ENCODE measurements at places on chromosomes 5 and 9. TPM values are rescaled to one million over a fixed set of nuclear protein-coding genes. Genes with fewer than 3 reads are reported as not detected.

The HAND1 gene
- under 0.01 TPM for total RNA-seq

DNA sequence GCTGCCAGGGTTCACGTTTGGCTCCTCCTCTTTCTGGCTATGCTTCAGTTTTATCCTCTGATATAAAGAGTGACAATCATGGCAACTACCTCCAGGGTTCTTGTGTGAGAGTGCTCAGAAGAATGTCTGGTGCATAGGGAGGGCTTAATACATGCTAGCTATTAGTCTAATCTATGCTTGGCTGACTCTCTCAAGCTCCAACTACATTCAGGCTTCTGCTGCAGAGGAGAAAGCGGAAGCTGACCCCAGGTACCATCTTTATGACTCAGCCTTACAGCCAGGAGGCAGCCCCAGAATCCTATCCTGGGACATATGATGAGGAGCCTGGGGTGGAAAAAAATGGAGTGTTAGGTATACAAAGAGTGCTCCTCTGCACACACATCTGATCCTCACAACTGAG lies 32.1 kb upstream of the RASGRF2 start:
- DNase-seq = no peak

DNA sequence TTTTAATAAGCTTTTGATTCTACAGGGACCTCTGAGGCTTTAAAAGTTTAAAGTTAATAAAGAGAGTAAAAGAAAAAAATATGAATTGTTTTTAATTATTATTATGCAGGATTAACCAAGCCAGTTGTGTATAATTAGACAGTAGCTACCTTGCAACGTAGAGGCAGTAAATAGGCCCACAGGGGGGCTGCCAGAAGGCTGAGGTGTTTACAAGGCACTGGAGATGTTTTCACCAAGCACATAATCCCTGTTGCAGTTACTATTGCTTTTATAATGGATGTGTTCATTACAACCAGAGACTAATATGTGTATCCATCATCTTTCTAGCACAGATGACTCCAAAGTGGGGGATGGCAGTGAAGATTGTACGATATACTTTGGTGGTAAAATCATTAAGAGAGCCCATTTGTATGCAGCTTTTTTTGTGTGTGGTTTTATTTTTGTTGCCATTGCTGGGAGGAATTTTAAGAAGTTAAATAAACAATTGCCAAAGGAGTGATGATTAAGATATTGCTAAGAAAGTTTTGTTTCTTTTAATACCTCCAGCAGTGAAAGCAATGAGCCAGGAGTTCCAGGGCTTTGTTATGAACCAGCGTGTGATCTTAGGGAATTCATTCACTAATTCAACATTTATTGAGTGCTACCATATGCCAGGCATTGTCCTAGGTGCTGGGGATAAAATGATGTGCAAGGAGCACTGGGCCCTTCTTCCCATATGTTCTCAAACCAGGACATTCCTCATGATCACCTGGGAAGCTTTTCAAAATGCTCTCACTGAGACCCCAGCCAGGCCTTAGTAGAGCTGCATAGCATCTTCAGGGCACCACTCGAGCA lies 138.7 kb upstream of the EFNA5 start:
- DNase-seq = peak; percentile 80

GRCh38 chr5:139696894-139697658 lies 48.9 kb downstream of the CXXC5 start:
- peak; percentile 99 for DNase-seq

DNA sequence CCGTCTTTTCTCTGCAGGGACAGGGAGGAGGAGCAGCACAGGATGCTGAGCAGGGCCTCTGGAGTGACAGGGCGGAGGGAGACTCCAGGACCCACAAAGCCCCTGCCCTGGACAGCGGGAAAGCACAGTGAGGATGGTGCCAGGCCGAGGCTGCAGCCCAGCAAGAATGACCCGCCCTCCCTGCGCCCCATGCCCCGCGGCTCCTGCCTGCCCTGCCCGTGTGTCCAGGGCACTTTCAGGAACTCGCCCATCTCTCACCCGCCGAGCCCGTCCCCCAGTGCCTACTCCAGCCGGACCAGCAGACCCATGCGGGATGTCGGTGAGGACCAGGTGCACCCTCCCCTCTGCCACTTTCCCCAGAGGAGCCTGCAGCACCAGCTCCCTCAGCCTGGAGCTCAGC lies 9.1 kb upstream of the EXOC3 start:
- DNase-seq = peak; percentile 85

The ANKRD31 gene
- total RNA-seq = 0.29 TPM

The PTPRD gene
- total RNA-seq = 23.9 TPM

DNA sequence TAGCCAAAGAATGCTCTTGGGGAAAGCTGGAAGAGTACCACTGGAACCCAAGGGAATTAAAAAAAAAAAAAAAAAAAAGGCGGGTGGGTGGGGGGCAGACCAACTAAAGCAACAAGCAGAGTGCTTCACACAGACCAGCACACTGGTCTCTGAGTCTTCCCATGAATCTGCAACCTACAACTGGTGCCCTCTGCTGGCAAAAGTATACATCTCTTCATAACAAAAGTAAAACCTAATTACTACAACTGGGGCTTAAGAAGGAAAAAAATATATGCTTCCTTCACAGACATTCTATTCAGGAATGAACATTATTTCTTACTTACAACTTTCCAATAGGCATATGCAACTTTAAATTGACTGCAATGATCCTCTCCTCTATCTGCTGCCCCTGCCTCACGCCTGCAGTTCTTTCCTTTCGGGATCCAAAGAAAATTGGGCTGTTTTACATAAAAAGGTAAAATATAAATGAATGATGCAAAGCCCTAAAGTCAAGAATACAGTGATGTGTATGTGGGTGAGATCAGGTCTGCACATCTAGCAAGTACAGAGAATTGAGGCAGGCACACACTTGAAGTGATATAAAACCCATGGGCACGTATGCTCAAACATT lies 7.2 kb upstream of the KLHL3 start:
- peak; percentile 35 for DNase-seq

GRCh38 chr9:76302947-76303550 lies 91.2 kb downstream of the RFK start:
- DNase-seq = peak; percentile 66

- no peak for DNase-seq
Observed at GRCh38 chr9:134827559-134827958, 53.1 kb upstream of the FCN2 start.

DNA sequence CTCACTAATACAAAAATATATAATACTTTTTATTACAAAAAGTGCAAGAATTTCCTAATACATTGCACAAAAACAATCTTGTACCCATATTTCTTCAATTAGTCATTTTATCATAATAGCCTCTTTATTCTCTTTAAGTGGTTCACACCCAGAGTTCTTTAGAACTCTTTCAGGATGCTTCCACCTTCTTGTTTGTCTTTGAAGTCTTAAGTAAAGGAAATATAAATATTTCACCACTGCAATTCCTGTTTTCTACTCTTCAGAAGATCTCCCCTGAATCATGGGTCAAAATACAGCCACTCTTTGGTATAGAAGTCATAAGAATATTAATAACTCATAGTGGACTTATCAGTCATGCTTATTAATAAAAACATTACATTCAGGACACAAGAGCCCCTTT lies 293.0 kb downstream of the ATPSCKMT start:
- no peak for DNase-seq

Measured in osteoblast (primary cell).